ENCODE measurements at places on chromosomes 7 and 10.

DNA sequence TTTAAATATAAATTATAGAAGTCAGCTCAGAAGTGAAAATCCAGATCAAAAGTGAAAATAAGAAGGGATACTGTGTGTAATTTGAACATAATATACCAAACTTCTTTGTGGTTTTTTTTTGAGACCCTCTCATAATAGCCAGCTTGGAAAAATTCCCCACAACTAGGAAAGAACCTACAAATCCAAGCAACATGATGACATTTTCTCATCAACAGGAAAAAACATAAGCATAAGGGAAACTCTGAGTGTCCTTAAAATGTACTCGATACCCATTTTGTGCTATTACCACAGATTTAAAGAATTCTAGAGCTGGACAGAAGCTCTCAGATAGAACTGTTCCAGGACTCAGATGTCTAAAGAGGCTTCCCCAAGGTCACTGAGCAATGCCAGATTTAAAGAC, 214.8 kb upstream of the KLF14 start:
- DNase-seq: no peak

GRCh38 chr7:99116144-99116543, 27.8 kb downstream of the SMURF1 start:
- DNase-seq: no peak

DNA sequence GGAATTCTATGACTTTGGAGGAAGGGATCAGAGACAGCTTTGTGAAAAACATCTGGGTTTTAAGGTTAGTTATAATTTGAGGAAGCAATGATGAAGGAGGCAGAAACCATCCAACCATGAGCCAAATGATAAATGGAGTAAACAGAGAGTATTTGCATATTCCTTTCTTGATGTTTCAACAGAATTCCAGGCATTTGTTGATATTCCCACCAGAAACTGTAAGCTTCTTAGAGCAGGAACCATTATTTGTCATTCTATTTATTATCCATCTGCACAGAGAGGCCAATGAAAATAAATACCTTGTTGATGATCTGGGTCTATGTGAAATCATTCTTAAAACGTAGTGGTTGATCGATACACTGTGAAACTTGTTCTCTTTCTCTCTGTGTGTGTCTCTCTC, 715.3 kb downstream of the INHBA start:
- DNase-seq: no peak

- DNase-seq: no peak
These were observed 111.6 kb downstream of the ARHGAP22 start for GRCh38 chr10:48493083-48493871.

- no peak for DNase-seq
These were observed 584 bp upstream of the ZMIZ1 start for GRCh38 chr10:79068203-79068561.

- DNase-seq: no peak
These were observed 376.5 kb upstream of the SORCS1 start for GRCh38 chr10:107540981-107541380.

GRCh38 chr7:1239803-1240516, 7.3 kb downstream of the UNCX start:
- DNase-seq: no peak

GRCh38 chr7:71472962-71473361, 341.0 kb downstream of the GALNT17 start:
- no peak for DNase-seq

DNA sequence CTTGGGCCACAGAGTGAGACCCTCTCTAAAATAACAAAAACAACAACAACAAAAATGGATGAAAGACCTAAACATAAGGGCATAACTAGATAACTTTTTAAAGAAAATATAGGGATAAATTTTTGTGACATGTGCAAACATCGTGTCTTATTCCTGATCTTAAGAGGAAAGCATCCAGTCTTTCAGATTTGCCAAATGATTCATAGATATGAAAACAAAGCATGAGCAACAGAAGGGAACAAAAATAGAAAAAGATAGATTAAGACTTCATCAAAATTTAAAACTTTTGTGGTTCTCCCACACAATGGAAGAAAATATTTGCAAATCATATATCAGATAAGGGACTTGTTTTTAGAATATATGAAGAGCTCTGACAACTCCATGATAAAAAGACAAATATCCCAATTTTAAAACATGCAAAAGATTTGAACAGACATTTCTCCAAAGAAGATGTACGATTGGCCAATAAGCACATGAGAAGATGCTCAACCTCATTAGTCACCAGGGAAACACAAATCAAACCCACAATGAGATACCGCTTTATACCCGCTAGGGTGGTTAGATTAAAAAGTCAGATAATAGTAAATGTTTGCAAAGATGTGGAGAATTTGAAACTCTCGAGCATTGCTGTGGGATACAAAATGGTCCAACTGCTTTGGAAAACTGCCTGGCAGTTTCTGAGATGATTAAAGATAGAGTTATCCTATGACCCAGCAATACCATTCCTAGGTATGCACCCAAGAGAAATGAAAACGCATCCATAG, 20.3 kb downstream of the PPIF start:
- DNase-seq: no peak

- DNase-seq: peak; percentile 21
These were observed 16.1 kb upstream of the AKR1C1 start for GRCh38 chr10:4947039-4947634.

DNA sequence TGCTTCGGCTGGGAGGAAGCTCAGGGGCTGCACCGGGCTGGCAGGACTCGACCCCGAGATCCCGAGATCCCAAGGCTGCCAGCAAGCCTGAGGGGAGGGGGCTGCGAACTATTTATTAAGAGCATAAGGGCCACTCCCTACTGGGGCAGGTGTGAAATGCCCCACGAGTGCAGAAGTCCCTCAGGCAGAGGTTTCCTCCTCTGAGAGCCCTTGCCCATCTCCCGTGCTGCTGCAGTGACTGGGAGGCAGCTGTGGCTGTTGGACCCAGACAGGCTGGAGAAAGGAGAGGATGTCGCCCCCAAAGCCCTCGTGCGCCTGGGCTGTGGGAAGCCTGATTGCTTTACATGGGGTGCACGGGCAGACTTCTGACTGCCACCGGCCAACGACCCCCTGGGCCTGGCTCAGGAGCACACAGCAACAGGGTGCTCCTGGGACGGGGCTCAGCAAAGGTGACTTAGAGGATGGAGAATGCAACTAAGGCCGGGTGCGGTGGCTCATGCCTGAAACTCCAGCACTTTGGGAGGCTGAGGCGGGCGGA, 39.8 kb downstream of the RGS10 start:
- no peak for DNase-seq

- peak; percentile 79 for DNase-seq
These were observed 3.9 kb upstream of the ITGB1 start for GRCh38 chr10:32961895-32962369.

- DNase-seq: no peak
These were observed at the start of gene ODAD2 for GRCh38 chr10:27998954-27999275. ODAD2 (minus strand) TSS chr10:27999079; CDS start chr10:27995142, 3,937 bp downstream.

DNA sequence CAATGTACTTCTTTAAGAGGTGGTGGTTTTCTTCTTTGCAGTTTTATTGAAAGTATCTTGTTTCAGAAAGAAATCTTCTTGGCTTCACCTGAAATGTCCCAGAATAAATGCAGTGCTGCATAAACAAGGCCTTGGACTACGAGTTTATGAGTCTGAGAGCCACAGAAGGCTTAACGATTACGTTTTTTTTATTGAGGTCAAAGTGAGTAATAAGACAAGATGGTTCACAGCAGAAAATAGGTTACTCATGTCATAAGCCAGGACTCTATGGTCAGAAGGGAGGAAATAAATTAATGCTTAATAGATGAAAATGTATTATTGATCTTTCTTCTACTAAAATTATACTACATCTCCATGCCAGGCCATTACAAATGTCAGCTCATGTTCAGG, 13.7 kb upstream of the NPTX2 start:
- DNase-seq: no peak

DNA sequence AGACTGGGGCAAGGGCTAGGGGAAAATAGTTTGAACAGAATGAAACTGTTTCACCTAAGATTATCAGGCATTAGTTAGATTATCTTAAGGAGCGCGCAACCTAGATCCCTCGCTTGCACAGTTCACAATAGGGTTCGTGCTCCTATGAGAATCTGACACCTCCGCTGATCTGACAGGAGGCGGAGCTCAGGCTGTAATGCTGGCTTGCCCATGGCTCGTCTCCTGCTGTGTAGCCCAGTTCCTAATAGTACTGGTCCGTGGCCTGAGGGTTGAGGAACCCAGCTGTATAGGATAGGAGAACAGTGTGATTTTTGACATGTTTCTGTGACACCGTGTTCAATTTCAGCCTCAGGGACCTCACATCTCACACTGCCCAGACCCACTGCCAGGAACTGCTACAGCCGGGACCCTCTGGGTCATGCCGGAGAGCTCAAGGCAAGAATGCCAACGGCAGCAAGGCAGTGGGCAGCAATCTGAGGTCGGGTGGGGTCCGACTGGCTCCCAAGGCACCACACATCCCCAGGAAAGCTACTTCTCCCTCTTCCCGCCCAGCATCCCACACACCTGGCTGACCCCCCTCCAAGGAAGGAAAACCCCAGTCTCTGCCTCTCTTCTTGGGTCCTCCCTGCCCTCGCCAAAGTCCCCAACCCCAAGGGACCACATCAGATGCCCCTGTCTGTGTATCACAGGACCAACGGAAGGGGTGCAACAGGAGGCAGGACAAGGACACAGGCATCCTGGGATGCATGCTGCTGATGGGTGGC, 31.7 kb downstream of the CAMK2B start:
- DNase-seq: no peak

GRCh38 chr10:42707234-42707633, 68.9 kb upstream of the ZNF33B start:
- no peak for DNase-seq

- DNase-seq: no peak
These were observed 165.1 kb downstream of the GLRX3 start for GRCh38 chr10:130301021-130301892.

- no peak for DNase-seq
These were observed 13.9 kb upstream of the ATP6V0E2 start for GRCh38 chr7:149859876-149860275.

- DNase-seq: no peak
These were observed 42.4 kb upstream of the NANOS1 start for GRCh38 chr10:118986815-118987790.

DNA sequence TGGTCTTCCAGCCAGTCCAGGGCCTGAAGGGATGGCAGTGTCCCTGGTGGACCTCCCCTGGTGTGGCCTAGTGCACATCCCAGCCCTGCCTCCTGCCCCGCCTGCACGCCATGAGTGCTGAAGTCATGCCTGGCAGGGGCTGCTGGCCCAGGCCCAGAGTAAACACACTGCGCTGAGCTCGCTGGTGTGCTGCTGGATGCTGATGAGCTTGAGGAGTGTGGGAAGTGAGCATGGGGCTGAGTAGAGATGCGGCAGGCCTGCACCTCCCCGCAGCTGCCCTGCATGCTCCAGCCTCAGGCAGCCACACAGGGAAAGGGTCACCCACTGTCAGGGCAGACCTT, 43.2 kb downstream of the HTRA1 start:
- peak; percentile 72 for DNase-seq

GRCh38 chr7:23443974-23444373, 26.3 kb downstream of the IGF2BP3 start:
- no peak for DNase-seq

- no peak for DNase-seq
These were observed 191.8 kb downstream of the PTPRN2 start for GRCh38 chr7:158395780-158396278.

DNA sequence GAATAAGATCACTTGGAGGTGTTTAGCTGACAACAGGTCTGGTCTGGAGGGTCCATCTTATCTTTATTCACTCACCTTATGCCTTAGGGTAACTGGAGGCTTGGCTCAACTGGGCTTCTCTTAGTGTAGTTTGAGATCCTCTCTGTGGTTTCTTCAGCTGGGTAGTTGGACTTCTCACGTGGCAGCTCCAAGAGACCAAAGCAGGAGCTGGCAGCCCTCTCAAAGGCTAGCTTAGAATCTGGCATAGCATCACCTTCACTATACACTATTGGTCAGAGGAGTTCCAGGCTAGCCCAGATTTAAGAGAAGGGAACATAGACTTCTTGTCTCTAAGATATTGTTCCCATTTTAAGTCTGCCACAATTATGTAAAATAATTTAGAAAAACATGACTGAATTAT, 16.4 kb downstream of the ADK start:
- DNase-seq: no peak

- no peak for DNase-seq
These were observed 18.9 kb downstream of the EXOC6 start for GRCh38 chr10:92867235-92867634.

DNA sequence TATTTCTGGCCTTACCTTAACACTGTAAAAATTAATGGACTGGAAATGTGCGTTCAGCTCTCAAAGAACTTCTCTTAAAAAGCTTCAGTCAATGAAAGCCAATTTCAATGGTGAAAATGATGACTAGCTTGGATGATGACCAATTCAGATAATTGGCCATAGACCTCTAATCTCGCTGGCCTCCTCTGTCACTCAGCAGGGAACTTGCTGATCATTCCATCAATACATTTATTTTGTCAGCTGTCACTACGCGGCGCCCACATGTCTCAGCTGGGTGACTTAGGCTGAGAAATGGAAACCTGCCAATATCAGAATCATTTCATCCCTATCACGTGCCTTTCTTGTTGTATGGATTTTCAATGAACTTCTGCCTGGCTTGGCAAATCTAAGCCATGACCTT, 673.0 kb upstream of the AUTS2 start:
- no peak for DNase-seq

DNA sequence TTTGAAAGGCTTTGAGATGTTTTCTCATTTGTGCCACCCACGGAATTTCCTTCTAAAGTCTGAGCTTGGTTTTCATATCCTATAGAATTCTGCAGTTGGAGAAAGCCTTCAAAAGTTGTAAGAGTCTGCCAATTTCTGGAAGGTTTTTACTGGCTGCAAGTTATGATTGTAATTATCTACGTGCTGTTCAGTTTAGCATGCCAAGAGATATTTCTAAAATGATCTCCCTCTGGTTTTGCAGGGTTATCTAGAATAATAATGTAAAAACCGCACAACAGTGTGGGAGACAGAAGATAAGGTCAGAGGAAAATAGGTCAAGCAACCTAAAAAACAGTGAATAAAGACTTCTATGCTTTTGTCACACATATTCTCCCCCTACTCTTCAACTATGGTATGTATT, 69.3 kb downstream of the MTERF1 start:
- DNase-seq: no peak

GRCh38 chr10:16890691-16891090, 73.5 kb upstream of the RSU1 start:
- no peak for DNase-seq

- no peak for DNase-seq
These were observed 188.9 kb downstream of the GRID1 start for GRCh38 chr10:86177537-86178155.

- no peak for DNase-seq
These were observed 185.1 kb upstream of the NEBL start for GRCh38 chr10:21082206-21082605.

- DNase-seq: no peak
These were observed 173.4 kb upstream of the SHH start for GRCh38 chr7:155985518-155986250.

DNA sequence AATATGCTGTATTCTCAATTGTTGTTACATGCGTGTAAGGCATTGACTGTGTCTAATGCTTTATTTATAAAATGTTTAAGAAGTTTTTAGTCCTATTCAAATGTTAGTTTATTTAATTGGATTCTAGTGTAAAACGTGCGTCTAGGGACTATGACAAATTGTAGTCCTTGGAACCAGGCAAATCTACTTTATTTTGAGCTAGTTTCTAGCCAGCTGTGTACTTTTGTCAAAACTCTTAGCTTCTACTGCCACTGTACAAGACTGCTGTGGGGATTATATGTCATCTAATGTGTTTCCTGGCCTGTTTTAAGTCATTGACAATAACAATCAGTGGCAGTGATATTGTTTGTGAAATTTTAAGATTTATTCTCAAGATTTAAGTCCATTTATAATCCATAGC, 220.5 kb upstream of the SEMA3D start:
- DNase-seq: no peak

- no peak for DNase-seq
These were observed 35.8 kb downstream of the ADAM12 start for GRCh38 chr10:126352453-126352852.

- no peak for DNase-seq
These were observed 50.6 kb downstream of the NPY start for GRCh38 chr7:24334627-24335026.
